T-helper 2 cell treated with Interferon-gamma antibody and Interleukin-4, amounts not matched to agents 5 μg/mL and 100 μg/mL, for 36 hours (primary cell): ENCODE measurements at places on chromosomes 16 and 17.

DNA sequence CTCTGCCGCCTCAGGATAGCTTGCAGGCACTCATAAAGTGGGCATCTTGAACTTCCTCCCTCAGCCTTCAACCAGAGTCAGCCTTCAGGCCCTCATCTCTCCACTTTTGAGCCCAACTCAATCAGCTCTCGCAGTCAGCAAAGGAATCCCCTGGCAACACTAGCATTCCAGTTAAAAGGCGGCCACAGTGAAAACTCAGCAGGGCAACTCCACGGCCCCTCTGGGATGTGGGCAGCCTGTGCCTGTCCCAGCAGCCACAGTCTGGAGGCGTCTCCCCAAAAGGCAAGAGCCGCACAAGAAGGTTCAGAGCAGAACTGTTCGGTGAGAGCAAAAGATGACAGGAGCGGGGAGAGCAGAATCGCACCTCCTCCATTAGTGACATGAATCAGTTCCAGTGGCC lies 9.0 kb downstream of the TMEM11 start:
- DNase-seq, result no peak

- no peak for DNase-seq
Measured at GRCh38 chr16:53726625-53727024, 22.7 kb downstream of the FTO start.

GRCh38 chr17:4562015-4562969 lies 1.9 kb upstream of the GGT6 start:
- DNase-seq, result no peak

- DNase-seq, result peak; percentile 86
Measured at GRCh38 chr16:57609541-57610401, 18.7 kb upstream of the ADGRG1 start.

GRCh38 chr17:81249223-81250040 lies 10.3 kb downstream of the NDUFAF8 start:
- DNase-seq, result no peak

DNA sequence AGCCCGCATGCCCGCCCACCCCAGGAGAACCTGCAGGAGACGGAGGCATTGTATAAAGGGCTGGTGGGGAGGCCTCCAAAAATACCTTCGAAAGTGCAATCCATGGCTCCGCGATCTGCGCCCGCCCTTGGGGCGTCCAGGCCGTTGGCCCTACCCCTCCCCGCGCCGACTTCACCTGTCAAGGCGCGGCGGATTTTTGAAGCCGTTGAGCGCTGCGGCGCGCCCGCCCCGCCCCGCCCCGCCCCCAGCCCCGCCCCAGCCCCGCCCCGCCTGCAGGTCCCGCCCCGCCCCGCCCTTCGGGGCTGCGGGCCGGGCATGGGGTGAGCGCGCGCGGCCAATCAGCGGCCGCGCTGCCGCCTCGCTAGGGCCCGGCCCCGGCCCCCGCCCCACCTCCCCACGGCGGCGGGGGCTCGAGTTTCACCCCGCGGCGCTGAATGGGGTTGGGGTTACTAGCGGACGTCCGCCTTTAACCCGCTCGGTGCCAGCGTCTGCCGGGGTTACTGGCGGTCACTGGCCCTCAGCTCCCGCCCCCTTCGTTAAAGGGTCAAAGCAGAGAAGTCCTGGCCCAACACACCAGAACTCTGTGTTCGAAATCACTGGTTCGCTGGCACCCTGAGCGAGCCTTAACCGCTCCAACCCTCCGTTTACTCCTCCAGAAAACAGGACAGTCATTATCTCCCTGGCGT lies 13.2 kb downstream of the SREBF1 start:
- peak; percentile 86 for DNase-seq

DNA sequence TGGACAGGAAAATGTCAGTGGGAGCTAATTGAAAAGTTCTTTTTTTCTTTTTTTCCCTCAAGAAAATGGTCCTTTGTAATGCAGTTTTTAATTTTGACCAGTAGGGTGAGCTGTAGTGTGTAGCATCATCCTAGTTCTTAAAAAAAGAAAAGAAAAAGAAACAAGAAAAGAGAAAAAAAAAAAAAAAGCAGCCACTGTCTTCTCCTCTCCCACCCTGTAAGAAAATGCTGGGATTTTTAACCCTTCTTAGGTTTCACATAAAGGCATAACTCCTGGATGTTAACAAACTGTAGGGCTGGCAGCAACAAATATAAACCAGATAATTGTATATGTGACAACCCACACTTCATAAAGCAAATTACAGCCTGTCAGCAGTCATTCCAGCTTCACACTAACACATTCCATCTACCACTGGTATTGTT lies 78.1 kb downstream of the SKAP1 start:
- DNase-seq, result no peak

DNA sequence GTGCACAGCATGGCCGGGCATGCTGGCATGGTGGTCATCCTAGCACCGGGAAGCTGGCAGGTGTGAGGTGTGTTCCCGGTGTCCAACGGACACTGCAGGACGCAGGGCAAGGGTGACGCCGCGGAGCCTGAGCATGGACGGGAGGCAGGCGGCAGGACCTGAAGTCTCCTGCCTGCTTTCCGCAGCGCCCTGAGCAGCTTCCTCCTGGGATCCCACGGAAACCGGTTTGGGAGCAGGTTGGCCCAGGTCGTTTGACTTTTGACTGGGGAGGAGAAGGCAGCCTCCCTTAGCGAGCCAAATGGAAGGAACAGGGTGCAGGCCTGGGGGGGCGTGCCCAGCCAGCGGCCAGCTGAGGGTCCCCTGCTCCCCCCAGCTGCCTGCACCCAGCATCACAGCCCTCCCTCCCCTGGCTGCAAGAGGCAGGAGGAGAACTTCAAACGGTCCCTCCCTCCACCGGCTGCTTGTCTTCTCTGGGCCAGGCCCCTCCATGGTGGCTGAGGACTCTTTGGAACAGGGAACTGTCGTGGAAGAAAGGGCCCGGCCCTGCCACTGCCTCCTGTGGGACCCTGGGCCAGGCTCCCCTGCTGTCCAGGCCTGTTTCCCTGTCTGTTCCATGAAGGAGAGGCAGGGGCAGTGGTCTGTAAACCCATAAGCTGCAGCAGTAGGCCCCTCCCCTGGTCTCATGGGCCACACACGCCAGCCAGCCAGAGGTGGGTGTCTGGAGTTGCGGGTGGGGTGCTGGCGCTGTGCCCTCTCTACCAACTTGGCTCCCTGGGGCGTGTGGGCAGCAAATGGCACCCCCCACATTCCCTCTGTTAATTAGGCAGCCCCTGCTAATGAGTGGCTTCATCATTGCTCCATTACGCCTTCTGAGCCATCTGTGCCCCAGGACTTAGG lies 7.8 kb upstream of the ADGRG1 start:
- DNase-seq, result no peak

DNA sequence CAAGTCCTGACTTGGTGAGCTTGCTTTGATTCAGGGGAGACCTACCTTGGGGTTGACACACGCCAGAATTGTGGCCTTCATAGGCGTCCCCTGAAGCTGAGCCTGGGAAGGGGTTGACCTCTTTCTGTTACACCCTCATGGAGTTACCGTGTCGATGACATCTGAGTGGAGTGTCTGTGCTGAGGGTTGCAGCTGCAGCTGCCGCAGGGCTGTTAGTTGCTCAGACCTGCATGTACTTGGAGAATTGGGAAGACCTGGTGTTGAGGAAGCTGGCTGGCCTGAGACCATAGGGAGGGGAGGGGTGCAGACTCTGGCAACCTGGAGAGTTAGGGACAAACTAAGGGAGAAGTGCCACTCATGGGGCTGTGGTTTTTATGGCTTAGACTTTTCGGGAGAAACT lies 9.6 kb downstream of the GSE1 start:
- no peak for DNase-seq

GRCh38 chr17:32941419-32942032 lies 13.6 kb downstream of the TMEM98 start:
- no peak for DNase-seq

DNA sequence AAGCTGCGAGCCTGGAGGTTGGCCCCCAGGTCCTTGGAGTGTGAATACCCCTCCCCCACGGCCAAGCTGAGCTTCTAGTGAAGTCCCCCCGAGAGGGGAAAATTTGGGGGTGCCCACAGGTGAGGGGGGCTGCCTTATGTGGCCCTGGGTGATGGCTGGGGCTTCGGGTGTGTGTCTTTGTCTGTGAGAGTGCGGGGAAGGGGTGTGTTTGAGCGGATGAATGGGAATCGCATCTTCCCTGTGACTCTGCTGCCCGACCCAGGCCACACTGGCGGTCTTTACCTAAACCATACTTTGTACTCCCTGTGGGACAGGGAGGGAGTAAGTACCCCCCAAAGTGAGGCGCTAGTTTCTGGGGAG lies 1.3 kb downstream of the SBK1 start:
- no peak for DNase-seq

DNA sequence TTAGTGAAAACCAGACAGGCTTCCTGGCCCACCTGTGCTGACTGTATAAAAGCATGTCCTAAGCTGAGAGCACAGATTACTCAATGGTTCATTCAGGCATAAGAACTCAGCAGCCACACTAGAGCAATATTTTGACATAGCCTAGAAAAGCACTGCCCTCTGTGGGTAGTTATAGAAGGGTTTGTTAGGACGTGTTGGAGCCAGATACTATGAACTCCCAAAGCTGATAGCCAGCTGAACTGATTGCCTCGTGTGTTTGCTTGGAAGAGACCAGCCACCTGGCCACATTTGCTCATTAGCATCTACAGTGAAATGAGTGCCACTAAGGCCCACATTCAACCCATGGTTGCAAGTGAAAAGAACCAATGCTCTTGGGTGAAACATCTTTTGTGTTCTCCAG lies 30.8 kb upstream of the ABCA5 start:
- no peak for DNase-seq

GRCh38 chr17:62573480-62574117 lies 53.9 kb upstream of the MRC2 start:
- no peak for DNase-seq

- no peak for DNase-seq
Measured at GRCh38 chr17:44241106-44241624, 21.7 kb upstream of the UBTF start.

DNA sequence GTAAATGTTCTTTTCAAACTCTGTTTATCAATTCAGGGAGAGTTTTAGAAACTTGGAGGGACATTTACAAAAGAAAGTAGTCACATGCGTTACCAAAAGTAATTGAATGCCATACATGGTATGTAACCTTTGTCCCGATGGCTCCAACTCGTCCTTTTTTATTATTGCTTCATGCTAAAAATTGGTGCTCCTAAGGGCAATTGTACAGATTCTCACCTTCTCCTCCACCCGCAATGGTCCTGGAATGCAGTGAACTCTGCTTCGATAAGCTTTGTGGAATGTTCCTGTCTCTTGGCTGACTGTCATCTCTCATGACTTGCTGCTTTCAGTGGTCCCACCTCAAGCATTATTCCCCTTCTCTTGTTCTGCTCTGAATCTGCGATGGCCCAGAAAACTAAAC lies 20.9 kb downstream of the GNAO1 start:
- no peak for DNase-seq

GRCh38 chr16:15610369-15610871 lies 32.5 kb downstream of the MARF1 start:
- DNase-seq, result no peak

DNA sequence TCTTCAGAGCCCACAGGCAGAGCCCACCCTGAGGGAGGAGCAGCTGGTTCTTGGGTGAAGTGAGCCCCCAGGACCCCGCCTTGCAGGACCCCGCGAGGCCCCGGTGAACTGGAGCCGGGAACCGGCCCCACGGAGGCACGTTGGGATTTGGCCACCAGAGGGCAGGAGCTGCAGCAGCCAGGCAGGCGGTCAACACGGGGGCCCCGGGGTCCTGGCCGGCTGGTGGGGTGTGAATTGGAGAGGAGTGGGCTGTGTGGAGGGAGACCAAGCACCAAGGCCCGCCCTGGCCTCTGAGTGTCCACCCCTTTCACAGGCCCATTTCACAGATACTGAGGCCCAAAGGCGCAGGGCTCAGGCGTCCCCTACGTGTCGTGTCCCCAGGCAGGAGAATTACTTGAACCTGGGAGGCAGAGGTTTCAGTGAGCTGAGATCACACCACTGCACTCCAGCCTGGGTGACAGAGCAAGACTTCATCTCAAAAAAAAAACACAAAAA lies 2.2 kb downstream of the DPEP1 start:
- no peak for DNase-seq

- DNase-seq, result no peak
Measured at GRCh38 chr17:75994802-75995370, 5.8 kb upstream of the CDK3 start.

DNA sequence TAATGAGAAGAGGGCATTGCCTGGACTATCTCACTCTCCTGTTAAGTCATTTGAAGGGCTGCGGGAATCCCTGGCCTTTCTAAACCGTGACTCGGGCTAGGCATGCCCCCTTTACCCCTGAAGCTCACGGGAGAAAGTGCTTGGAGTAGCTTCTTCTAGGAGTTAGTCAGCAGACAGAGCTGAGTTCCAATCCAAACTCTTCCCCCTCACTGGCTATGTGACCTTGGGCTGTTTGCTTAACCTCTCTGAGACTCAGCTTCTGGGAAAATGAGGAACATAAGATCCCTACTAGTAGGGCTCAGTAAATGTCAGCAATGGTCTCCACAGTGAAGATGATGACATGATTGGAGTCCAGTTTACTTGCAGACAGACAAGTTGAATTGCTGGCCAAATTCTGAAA lies 5.7 kb upstream of the B9D1 start:
- DNase-seq, result no peak

DNA sequence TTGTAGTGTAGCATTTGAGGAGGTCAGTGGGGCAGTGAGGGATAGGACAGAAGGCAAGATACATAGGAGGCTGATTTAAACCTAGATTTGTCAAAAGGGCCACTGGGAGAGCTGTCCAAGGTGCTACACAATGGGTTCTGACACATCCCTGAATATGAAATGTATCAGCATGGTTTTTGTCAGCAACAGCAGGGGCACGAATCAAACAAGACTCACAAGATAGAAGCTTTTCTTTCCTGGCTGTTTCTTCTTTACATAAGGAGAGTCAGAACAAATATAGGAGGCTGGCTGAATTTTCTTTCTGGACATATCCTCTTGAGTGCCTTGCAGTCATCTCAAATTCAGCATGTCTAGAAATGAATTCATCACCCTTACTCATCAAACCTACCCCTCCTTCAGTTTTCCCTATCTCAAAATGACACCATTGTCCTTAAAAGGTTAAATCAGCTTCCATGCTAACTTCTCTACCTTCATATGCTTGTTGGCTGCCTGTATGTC lies 130.5 kb downstream of the NPIPB5 start:
- no peak for DNase-seq

DNA sequence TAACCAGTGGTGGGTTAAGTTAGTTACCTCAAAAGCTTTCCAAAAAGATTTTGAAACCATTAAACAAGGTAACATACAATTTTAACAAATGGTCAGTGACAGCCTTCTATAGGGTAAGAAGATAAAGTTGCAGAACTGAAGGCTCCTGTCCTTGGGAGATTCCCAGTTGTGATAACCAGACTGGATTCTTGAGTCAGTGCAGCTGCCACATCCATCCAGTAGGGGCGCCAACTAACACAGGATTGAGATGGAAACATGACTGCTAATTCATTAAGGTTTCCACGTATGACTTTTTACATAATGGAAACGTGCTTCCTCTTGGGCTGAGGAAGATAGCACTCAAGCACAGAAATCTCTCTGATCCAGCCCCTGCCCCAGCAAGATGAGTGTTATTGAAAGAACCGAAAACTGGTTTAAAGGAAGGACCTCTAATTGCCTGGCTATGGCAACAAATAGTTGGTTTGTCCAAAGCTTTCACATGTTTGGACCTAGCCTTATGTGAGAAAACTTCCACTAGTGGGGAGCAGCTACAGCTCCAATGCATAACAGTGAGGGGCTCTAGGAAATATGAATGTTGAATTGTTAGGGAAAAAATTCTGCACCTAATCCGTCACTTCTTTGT lies 269.8 kb upstream of the MYOCD start:
- no peak for DNase-seq

- DNase-seq, result no peak
Measured at GRCh38 chr17:76000755-76001521, at the start of gene CDK3. Gene CDK3, plus strand, starts transcription at chr17:76000855. Its CDS starts 571 bp downstream, at chr17:76001426.
